ENCODE measurements at places on chromosomes 1 and 21. TPM values are rescaled to one million over a fixed set of nuclear protein-coding genes. Genes with fewer than 3 reads are reported as not detected.

GRCh38 chr1:116726872-116727820 is 27.1 kb upstream of the CD2 start:
- H3K36me3 ChIP-seq: no peaks in the 10 kb centered on the region
- no peak for DNase-seq
- no peak overlapping the region for H3K4me3 ChIP-seq
- H3K27ac ChIP-seq: no peak overlapping the region

DNA sequence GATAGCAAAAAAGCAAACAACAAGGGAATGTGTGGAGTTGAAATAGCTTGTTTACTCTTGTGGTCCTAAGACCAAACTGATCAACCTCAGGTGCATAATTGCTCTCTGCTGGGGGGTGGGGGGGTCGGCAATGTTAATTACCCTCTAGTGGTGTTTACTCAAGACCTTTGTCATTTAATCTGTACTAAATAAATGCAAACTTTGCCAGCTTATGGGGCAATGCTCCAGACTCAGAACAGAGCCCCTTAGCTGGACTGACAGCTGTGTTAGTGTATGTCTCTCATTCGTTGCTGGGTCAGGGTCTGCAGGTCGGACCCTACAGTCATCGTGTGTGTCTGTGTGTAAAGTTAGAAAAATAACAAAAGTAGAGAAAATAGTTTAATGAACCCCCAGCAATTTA is 7.2 kb upstream of the SLC44A3 start:
- no peaks in the 10 kb centered on the region for H3K4me1 ChIP-seq
- no peaks in the 10 kb centered on the region for H3K27me3 ChIP-seq
- no peaks in the 10 kb centered on the region for H3K36me3 ChIP-seq
- no peak overlapping the region for H3K27ac ChIP-seq
- no peak overlapping the region for H3K4me3 ChIP-seq

DNA sequence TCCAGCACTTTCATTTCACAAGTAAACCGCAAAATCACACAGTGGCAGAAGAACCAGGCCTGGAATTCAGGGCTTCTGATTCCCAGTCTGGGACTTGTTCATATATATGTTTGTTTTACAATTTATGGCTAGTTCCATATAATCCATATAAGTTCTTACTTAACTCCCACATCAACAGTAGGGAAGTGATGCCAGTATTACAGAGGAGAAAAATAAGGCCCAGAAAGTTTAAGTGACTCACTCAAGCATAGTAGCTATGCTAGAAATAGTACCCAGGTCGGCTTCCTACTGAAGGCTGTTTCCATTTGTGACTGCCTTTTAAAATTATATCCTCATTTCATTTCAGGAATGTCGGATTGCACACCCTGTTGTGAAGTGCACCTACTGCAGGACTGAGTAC is 1.4 kb downstream of the FAM76A start:
- no peaks in the 10 kb centered on the region for H3K27me3 ChIP-seq
- DNase-seq: no peak
- H3K4me3 ChIP-seq: peak overlapping the region; percentile 93

DNA sequence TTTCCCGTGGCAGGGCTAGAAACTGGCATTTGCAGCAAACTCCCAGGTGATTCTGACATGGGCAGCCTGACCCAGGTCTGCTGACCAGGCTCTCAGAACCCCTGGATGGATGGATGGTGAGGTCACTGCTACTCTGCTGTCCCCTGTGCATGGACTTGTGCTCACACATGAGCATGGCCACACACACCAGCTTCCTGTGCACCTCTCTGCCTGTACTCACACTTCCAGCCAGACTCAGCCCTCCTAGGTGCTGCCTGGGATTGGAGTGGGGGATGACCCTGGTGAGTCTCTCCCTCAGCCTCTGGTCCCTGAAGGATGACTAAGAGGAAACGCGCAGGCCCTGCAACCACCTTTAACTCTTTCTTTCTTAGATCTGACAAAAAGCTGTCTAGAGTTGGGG is 361.1 kb downstream of the HHAT start:
- H3K27me3 ChIP-seq: no peaks in the 10 kb centered on the region
- H3K27ac ChIP-seq: no peak overlapping the region
- no peaks in the 10 kb centered on the region for H3K36me3 ChIP-seq
- no peaks in the 10 kb centered on the region for H3K4me1 ChIP-seq

ANGPTL7 gene
- total RNA-seq: 1.1 TPM
